Transverse colon (tissue), 4 donors: ENCODE measurements at places on chromosomes 12 and 14. TPM values are rescaled to one million over a fixed set of nuclear protein-coding genes. Genes with fewer than 3 reads are reported as not detected.

DNA sequence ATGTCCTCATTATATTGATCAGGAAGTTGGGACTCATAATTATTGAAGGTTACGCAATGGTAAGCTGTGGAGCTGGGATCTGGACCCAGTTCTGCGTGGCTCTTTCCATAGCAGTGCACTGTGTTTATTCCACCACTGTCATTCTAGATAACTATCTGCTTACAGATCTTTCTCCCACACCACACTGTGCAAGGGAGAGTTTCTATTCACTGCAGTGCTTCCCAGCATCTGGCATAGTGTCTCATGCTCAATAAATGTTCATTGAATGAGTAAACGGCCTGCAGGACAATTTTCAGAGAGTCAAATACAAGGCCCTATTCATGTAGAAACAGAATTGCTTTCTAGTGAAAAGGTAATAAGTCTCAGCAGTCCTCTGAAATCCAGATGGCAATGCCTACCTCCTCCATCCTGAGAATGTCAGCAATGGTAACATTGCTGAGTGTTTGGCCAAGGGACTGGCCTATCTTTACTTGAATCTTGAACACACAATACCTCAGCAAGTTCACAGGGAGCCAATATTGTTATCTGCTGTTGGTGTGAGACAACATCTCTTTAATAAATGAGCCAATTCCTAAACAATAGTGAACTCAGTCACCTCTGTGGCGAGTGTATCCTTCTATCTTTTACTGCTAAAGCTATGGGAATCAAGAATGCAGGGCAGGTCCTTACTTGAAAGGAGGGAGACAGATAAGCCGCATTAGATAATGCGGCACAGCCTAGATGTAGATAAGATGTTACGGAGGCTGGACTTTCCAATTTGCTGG lies 332.4 kb upstream of the PRICKLE1 start:
- no peak for DNase-seq

- no peak for DNase-seq
Measured at GRCh38 chr14:104179564-104180129, 41.3 kb downstream of the KIF26A start.

The NRIP2 gene
- total RNA-seq: 0.14 TPM

DNA sequence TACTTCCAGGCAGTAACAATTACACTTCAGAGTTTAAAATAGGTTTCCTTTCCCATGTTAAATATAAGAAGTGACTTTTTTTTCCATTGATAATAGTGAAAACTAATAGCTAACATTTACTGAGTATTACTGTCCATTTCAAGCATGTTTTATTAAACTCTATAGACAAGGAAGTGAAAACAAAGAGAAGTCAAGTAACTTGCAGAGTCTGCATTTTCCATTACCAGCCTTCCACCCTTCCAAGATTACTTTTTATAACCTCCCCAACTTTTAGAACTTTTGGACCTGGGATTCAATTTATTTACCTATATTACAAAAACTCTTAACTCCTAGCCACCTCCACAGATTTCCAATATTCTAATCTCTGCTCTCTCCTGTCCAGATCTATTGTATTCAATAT lies 67.7 kb downstream of the SEC23A start:
- no peak for DNase-seq

The RBP5 gene
- 0.55 TPM for total RNA-seq

- no peak for DNase-seq
Measured at GRCh38 chr14:65832431-65833266, 420.1 kb downstream of the FUT8 start.

DNA sequence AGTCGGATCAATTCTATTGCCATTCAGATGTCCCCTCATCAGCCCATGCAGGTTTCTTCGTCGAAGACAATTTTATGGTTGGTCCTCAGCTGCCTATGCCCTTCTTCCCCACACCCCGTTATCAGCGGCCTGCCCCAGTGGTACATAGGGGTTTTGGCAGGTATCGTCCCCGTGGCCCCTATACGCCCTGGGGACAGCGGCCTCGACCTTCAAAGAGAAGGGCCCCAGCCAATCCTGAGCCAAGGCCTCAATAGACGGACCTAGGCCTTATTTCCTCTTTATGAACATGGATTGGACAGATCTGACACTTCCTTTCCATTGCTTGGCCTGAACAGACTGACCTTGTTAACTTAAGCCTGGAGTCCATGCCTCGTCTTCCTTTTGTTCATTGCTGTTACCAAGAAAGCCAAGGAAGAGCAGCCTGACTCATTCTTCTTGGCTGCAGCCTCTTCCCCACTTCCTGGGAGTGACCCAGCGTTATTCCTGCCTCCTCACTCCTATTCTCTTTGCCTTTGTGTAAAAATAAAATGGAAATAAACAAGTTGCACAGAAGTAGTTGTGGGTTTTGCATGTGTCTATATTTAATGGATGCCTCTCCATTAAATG lies 156.5 kb upstream of the AMIGO2 start:
- DNase-seq: no peak

DNA sequence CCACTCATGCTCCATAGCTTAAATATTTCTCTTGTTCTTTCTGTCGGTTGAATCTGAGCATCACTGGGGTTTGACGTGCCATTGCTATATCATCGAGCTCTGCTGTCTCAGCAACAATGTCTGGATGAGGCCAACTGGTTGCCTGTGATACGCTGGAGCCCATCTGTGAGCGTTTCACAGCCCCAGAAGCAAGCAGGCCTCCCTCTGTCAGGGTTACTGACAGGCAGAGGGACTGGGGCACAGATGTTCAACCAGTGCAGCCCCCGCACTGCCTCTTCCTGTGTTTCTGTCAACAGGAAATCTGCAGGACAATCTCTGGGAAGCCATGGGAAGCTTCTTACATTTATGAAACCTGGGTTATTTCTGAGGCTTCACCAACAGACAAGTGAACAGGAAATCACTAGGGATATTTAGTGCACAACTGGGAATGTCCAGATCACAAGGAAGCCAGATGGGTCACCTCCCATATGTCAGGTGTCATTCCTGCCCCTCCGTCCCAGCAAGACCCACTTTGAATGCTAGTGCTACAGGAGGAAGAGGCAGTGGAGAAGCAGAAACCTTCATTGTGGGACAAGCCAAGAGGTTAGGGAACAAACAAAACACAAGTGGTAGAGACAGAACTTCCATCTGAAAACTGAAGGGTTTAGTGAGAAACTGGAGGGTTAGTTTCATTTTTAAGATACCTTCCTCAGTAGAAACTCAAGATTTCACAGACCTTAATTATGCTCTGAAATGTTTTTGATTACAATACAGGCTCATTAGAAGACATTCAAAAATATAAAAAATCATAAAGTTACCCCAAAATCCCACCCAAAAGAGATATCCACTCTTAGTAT lies 24.1 kb downstream of the DMAC2L start:
- no peak for DNase-seq

GRCh38 chr14:101184104-101184455 lies 280.6 kb upstream of the RTL1 start:
- DNase-seq: no peak

The ZNF268 gene
- 12.2 TPM for total RNA-seq

DNA sequence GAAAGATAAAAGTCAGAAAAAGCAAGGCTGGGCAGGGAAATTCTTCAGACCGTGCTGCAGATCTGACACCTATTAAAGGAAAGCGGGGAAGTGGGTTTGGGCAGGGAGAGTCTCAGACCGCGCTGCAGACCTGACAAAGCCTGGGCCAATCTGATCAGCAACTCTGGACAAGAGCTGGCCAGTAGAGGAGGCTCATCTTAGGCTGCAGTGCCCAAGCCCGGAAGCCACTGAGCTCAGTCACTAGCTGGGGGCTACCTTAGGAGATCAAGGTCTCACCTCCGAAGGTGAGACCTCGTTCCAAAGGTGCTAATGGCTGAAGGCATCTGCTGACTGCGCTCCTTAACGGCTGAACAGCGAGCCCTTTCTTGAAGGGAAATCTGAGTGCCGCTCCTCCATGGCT lies 60.2 kb downstream of the SINHCAF start:
- DNase-seq: no peak

The SAMD15 gene
- 0.16 TPM for total RNA-seq

- DNase-seq: no peak
Measured at GRCh38 chr14:61211476-61212255, 69.5 kb downstream of the TMEM30B start.

GRCh38 chr12:34598352-34598827 lies 576.1 kb downstream of the ALG10 start:
- no peak for DNase-seq

DNA sequence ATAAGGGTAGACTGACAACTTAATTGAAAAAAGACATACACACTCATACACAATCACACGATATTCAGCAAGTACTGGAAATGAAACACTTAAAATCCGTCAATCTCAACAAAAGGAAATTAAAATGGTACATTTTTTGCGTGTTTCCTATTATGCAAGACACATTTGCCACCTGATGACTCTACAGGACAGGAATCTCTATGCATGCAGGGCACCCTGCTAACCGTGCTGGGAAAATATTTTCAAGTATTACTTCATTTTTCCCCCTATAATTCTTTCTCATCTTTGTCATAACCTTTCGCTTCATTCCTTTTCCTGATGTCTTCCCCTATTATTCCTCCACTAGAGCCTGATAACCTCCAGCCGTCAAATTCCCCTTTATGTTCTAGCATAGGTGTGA lies 150.2 kb downstream of the TMEM132D start:
- no peak for DNase-seq

DNA sequence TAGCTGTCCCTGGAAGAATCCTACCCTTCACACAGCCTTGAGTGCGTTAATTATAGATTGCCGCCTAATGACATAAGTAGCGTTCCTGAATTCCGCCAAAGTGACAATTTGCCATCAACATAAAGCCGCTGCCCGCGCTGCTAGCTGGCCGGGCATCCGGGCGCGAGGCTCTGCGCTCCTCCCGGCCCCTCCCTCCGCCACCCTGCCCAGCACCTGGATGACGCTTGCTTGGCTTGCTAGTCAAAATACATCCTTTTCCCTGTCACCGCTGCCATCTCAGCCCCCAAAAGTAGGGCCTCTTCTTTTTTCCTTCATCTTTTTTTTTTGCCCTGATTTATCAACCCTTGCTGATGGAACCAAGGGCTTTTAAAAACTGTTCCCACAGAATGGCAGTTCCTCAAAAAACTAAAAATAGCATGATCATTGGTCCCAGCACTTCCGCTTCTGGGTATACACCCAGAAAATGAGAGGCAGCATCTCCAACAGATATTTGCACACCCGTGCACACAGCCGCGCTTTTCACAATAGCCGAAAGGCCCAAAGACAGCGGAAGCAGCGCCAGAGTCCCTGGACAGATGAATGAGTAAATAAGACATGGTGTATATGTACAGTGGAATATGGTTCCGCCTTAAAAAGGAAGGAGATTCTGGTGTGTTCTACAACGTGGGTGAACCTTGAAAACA lies 235.2 kb downstream of the BCL11B start:
- no peak for DNase-seq

The PAPLN gene
- total RNA-seq: 12.5 TPM

- no peak for DNase-seq
Measured at GRCh38 chr12:93698307-93699092, 21.3 kb downstream of the CRADD start.

- no peak for DNase-seq
Measured at GRCh38 chr12:6165395-6165794, 34.8 kb upstream of the CD9 start.

DNA sequence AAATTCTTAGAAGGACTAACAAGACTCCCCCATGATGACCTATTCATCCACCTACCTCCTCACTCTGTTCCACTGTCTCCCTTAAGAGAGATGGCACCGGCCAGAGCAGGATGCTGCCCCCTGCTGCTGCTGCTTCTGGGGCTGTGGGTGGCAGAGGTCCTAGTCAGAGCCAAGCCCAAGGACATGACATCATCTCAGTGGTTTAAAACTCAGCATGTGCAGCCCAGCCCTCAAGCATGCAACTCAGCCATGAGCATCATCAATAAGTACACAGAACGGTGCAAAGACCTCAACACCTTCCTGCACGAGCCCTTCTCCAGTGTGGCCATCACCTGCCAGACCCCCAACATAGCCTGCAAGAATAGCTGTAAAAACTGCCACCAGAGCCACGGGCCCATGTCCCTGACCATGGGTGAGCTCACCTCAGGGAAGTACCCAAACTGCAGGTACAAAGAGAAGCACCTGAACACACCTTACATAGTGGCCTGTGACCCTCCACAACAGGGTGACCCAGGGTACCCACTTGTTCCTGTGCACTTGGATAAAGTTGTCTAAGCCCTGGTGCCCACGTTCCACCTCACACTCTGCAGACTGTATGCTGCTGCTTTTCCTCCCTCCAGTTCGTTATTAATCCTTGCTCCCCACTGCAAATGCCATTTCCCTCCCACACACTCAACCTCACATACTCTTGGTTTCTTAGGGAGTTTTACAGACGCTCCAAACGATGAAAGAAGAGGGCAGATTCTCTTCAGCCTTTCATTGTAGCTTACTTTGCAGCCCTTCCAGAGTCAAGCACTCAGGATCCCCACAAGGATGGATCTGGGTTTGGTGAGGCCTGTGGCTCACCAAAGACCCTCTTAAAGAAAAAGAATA lies at the start of gene RNASE8:
TSS of gene RNASE8 (plus strand) at position 20 of the 873 bp plus-strand sequence. CDS start at position 91, 71 bp downstream.
- DNase-seq: no peak

DNA sequence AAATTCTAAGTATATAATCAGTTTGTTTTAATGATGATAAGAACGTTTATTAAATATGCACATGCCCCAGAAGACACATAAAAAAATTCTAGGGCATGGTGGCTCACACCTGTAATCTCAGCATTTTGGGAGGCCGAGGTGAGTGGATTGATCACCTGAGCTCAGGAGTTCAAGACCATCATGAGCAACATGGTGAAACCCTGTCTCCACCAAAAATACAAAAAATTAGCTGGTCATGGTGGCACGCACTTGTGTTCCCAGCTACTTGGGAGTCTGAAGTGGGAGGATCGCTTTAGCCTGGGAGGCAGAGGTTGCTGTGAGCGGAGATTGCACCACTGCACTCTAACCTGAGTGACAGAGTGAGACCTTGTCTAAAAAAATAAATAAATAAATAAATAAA lies 4.0 kb downstream of the CD69 start:
- DNase-seq: no peak

The PTGDR gene
- total RNA-seq: 12.3 TPM

The CIROP gene
- total RNA-seq: not detected

DNA sequence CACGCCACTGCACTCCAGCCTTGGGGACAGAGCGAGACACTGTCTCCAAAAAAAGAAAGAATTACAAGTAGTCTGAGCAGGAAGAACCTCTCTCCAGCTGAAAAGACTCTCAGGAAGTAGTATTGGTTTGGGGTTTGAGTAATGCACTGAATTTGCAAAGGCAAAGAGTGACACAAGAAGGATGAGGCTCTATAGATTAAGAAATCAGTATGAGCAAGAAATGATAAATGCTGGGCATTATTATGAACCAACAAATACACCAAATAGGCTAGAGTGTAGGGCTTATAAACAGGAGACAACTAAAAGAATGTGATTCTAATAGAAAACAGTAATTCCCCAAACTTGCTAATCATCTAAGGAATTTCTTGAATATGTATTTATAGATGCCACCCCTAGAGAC lies 2.6 kb upstream of the SLC35E3 start:
- no peak for DNase-seq

The COX8C gene
- total RNA-seq: not detected

The KLRK1 gene
- 5.0 TPM for total RNA-seq

DNA sequence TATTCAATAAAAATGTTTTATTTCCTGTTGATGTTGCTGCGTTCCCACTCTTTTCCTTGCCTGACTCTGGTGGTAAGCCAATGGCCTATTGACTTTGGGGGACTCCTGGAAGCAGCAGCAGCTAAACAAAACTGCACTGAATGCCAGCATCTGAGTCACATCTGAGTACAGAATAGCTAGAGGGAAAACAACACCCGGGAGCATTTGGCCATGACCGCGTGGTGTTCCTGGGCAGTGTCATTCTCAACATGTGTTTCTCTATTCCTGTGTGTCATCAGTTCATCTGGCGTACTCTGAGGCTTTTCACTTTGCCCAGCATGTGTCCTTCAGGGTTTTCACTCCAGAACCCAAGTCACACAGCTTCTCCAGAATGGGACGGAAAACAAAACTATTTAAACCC lies 238.8 kb downstream of the PAWR start:
- peak; percentile 39 for DNase-seq
